ENCODE measurements at places on chromosomes 2 and 18. TPM values are rescaled to one million over a fixed set of nuclear protein-coding genes. Genes with fewer than 3 reads are reported as not detected.
A peak's percentile ranks its signal among the peaks of the same experiment; 100 is the strongest.

- DNase-seq = no peak
These were observed 9.7 kb downstream of the HSBP1L1 start for GRCh38 chr18:79974025-79974654.

DNA sequence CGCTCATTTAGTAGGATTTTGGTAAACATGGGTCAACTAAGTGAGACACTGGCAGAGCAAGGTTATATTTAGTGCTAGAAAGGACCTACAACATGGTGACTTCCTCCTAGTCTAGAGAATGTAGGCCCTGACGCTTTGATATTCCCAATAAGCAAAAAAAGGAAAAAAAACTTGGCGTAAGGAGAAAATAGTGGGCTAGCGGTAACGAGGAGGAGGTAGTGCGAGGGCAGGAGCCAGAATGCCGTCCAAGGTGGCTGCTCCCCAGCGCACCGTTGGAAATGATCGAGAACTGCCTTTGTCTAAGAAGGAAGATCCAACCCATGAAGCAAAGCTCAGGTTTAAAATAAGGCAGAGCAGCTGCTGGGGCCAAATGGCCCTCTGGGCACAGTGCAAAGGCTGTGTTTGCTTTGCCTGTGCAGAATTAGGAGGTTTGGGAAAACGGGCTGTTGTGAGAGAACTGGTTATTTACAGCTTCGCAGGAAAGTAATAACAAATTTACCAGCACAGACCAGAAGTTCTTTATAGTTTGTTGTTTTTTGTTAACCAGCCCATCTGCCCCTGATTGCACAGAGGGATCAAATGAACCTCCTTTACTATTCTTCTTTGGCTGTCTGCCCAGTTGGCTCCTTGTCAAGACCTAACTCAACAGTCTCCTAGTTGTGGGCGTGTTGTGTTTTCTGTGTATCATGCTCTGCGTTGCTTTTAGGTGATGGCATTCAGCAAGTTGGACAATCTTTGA lies 86.6 kb downstream of the ITGB1BP1 start:
- no peak for DNase-seq

- no peak for DNase-seq
These were observed 99.5 kb upstream of the RNF152 start for GRCh38 chr18:61992285-61992684.

Gene CXCR1
- total RNA-seq = not detected

DNA sequence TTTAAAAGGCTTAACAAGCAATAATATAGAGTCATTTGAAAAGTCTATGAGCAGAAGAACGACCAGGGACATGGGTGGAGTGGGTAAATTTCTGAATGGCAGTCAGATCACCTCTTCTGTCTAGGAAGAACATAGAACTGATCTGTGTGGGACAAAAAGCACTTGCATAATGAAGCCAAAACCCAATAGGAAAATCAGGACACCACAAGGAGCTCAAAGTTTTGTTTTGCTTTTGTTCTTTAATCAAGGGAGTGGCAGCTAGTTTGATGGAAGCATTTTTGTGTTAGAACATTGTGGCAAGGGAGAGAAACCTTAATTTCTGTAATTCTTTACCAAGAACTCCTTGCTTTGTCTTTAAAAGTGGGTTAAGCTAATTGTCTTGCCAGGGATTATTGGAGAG lies 240.2 kb upstream of the TANK start:
- no peak for DNase-seq

GRCh38 chr18:8241731-8242130 lies 367.5 kb upstream of the RAB12 start:
- no peak for DNase-seq

DNA sequence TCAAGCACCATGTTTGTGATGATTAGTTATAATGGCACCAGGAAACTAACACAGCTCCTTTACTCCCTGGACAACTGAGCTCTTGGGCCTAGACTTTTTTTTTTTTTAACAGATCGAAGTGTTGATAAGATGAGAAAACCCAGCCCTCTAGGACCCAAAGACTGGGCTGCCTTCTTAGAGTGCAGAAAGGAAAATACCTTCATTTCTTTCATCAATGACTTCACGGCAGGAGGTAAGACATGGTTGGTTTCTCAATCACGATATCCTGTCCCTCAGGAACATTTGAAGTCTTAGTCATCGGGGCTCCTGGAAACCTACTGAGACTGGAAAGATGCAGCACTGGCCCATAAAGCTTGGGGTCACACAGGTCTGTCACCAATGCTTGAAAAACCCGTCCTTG lies 84.7 kb downstream of the TNFRSF11A start:
- DNase-seq = no peak

Gene CYP27A1
- 26.3 TPM for total RNA-seq

- no peak for DNase-seq
These were observed 862.9 kb upstream of the ACVR2A start for GRCh38 chr2:146981921-146982320.

DNA sequence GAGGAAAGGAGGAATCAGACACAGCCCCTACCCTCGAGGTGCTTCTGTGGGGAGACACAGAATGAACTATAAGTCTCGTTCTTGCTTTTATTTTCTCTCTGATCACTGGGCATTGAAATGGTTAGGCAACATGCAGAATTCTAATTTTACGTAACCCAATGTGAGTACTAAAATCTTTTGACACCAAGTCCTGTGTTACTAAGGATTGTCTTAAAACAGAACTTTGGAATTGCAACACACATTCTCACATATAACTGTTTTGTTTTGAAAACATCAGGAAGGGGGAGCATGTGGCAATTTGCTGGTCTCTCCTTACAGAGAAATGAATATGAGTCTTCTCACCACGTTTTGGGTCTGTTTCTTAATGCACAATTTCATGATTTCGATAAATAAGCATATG lies 23.6 kb upstream of the SULT1C4 start:
- DNase-seq = no peak

- DNase-seq = no peak
These were observed 17.0 kb downstream of the EPAS1 start for GRCh38 chr2:46314065-46314835.

GRCh38 chr2:236238751-236239150 lies 25.5 kb downstream of the ASB18 start:
- DNase-seq = no peak

GRCh38 chr18:50117863-50118262 lies 77.1 kb downstream of the MYO5B start:
- no peak for DNase-seq

Gene IL36RN
- not detected for total RNA-seq

DNA sequence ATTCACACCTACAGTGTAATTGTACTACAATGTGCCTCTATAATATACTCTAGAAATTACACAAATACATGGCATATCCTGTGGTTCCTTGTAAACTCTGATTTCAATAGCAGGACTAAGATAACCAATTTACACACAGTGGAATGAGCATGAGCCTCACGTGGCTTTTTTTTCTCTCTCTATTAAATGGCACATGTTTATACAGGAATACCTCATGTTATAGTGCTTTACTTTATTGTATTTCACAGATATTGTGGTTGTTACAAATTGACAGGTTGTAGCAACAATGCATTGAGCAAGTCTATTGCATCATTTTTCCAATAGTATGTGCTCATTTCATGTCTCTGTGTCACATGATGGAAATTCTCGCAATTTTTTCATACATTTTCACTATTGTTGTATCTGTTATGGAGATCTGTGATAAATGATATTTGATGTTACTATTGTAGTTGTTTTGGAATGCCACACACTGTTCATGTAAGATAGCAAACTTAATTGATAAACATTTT lies 260.0 kb downstream of the FSIP2 start:
- DNase-seq = no peak

- no peak for DNase-seq
These were observed 641 bp upstream of the ITGA6 start for GRCh38 chr2:172426635-172427255.

DNA sequence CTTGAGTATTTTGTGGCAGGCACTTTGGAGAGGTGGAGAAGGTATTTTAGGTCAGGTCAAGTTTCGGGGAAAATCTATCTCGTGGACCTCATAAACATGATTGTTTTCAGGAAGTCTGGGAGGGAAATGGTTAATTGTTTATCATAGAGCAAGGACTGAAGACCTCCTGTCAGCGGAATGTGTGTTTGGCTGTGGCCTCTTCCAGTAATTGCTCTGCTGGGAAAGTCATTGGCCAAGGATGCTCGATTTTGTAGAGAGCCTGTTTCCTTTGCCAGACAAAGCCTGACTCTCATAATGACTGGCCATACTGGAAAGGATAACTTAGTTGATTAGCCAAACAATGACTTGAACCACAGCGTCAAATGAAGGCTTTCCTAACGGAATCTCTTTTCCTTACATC lies 30.0 kb downstream of the IL1R2 start:
- no peak for DNase-seq

DNA sequence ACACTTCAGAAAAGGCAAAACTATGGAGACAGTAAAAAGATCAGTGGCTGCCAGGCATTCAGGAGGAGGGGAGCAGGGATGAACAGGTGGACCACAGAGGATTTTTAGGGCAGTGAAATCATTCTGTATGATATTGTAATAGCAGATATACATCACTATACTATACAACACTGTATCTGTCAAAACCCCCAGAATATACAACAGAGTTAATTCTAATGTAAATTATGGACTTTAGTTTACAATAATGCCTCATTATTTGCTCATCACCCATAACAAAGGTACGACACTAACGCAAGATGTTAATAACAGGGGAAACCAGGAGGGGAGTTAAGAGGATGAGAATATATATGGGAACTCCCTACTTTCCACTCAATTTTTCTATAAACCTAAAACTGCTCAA lies 28.8 kb downstream of the MAP3K2 start:
- no peak for DNase-seq

Gene TCF23
- not detected for total RNA-seq

GRCh38 chr2:236862526-236862925 lies 223.2 kb upstream of the COPS8 start:
- peak; percentile 75 for DNase-seq

DNA sequence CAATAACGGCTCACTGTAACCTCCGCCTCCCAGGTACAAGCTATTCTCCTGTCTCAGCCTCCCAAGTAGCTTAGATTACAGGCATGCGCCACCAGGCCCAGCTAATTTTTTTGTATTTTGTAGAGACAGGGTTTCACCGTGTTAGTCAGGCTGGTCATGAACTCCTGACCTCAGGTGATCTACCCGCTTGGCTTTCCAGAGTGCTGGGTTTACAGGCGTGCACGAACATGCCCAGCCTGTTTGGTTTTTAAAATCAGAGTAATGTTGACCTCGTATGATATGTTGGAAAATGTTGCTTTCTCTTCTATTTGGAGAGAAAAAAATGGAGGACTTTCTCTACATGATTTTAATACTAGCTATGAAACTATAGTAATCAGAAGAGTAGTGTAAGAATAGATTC lies 386.2 kb downstream of the PTH2R start:
- no peak for DNase-seq

DNA sequence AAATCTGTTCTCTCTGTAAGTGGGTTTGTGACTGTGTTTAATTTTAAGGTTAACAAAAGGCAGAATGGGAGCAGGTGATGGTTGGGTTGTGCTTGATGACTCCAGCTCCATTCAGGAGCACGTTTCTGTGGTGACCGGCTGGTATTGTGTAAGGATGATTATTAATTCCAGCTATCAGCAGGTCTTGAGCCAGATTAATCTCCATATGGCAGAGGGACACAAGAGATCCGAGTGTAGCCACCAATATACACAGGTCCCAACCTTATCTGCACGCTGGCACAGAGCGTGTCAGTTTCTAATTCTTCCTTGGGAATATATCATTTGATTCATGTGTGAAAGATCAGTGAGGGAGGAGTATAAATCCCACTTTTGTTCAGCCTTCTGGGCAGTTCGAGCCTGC lies 199.0 kb upstream of the DCC start:
- no peak for DNase-seq

GRCh38 chr2:88860421-88861075 lies 169.1 kb downstream of the RPIA start:
- DNase-seq = no peak

Gene STK17B
- 24.2 TPM for total RNA-seq

- DNase-seq = no peak
These were observed 84.9 kb downstream of the METTL4 start for GRCh38 chr18:2486426-2486825.

DNA sequence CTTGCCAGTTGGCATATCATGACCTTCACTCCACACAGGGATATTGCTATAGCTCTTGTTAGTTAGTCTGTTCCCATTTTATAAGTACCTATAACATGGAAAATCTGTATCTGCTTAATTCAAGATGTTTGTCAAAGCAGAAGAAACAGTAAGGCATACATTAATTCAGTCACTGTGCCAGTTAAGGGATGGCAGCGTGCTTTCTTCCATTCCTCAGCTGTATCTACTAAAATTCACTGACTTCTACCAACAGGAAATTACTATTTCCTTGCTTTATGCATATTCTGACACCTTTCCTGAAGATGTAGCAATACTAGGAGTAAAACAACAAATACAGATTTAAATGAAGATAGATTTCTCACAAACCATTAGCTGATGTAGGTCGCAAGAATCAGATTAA lies 59.9 kb downstream of the RNF152 start:
- DNase-seq = no peak

- DNase-seq = peak; percentile 86
These were observed 36.5 kb upstream of the ASNSD1 start for GRCh38 chr2:189624648-189625355.

Gene IL18R1
- 2.8 TPM for total RNA-seq

Gene CFC1
- total RNA-seq = not detected

DNA sequence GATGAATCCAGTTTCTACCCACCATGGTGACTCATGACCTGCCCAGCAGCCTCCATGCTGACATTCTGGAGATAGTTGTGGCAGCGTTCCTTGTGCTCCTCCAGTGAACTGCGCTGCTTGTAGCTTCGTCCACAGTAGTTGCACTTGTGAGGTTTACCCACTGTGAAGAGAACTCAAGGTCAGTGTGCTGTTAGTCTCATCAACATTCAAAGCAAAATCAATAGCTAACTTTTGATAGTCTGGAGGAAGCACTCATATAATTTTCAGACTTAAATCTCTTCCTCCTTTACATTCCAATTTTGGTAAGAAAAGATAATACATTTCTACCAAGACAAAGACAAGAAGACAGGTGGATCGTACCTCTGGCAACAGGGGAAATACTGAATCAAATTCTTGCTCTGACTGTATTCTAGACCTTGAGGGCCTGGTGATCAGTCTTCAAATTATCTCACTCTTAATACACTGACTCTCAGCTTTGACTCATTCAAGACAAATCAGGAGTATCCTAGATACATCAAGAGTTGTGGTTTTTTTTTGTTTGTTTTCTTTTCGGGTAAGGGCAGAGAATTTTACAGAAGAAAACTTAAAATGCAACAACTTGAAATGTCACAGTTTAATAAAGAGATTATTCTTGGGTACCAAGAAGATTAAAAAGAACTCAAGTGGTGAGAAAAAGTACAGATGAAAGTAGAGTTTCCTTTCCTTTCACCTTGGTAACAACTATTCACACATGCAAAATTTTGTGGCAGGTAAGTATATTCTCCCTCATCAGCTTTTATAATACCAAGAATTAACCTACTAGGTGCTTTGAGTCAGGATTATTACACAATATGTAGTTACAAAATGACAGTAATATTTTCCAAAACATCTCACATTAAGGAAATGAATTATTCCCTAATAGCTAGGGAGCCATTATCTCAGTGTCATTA lies 129.2 kb downstream of the IKZF2 start:
- no peak for DNase-seq

DNA sequence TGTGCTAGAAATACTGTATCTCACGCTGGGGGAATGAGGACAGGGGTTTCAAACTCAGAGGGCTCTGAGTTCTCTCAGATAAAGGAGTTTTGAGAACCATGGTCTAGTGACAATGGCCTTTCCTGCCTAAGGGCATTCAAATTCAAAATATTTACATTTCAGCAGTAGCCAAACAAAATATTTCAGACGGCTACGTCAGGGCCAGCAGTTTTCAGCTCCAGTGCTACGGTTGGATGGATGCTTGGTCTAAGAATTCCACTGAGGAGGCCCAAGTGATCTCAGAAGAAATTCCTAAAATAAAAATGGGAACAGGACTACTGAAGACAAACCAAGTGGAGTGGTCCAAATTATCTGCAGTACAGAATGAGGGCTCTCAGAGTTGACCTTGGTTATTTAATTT lies 41.1 kb upstream of the SCG2 start:
- DNase-seq = no peak

All from esophagus muscularis mucosa (tissue), 4 donors.